Right ventricle myocardium inferior (tissue), 1 donor: ENCODE measurements at places on chromosomes 11 and 22. TPM values are rescaled to one million over a fixed set of nuclear protein-coding genes. Genes with fewer than 3 reads are reported as not detected.

- no peak for DNase-seq
Measured at GRCh38 chr11:86495351-86495750, 120.7 kb downstream of the CCDC81 start.

- DNase-seq, result no peak
Measured at GRCh38 chr11:19232910-19233503, 7.7 kb downstream of the E2F8 start.

Gene DRG1
- total RNA-seq, result 59.3 TPM

DNA sequence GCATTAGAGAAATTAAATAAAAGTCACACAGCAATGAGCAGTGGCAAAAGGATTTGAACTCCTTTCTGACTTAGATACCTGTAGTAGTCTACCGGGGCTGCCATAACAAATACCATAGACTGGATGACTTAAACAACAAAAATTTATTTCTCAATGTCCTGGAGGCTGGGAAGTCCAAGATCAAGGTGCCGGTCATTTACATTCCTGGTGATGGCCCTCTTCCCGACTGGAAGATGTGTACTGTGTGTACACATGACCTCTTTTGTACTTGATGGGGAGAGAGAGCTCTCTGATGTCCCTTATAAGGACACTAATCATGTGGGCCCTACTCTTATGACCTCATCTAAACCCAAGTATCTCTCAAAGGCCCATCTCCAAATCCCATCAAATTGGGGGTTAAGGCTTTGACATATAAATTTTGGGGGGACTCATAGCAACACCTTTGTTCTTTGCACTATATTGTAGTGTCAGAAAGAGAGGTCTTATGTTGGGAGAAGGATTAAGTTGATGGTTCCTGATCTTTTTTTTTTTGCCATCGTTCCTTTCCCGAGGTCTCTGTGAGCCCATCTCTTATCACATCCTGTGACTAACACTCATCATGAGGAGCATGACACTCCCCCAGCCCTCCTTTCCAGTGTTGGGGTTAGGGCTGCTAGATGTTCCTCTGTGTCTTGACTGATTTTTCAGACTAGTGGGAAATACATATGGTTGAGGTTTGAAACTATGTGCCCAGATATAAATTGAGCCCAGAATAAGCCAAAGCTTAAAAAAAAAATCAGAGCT lies 104.3 kb downstream of the TRAF6 start:
- no peak for DNase-seq

DNA sequence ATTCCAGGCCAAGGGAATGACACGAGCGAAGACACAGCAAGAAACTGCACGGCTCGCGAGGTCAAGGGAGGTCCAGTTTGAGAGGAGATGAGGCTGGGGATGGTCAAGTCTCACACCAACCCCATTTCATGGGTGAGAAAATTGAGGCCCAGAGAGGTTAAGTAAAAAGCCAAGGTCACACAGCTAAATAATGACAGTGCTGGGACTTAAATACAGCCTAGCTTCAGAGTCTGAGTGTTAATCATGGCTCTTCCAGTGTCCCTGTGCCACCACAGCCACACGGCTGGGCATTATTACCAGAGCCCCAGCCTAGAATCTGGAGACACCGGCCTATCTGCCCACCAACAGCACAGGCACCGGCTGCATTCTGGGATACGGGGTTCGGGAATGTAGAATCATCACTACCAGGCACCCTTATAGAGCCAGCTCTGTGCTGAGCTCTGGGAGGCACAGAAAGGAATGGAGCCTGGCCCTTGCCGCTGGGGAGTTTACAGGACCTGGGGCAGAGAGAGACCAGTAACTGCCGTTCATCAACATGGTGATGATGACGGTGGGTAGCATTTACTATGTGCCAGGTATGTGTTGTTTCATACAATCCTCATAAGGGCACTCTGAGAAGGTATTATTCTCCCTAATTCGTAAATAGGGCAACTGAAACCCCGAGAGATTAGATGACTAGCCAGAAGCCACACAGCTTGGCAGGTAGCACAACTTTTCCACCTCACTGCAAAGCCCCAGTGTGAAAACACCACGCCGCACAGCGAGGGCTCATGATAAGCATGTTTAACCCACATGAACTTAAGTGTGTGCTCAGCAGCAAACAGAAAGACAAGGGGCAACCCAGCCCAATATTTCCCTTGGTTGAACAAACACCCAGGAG lies 51.8 kb downstream of the CD6 start:
- DNase-seq, result no peak

- peak; percentile 68 for DNase-seq
Measured at GRCh38 chr22:36027935-36028645, 534 bp downstream of the RBFOX2 start.

GRCh38 chr11:10366568-10367331 lies 61.9 kb downstream of the ADM start:
- peak; percentile 82 for DNase-seq

DNA sequence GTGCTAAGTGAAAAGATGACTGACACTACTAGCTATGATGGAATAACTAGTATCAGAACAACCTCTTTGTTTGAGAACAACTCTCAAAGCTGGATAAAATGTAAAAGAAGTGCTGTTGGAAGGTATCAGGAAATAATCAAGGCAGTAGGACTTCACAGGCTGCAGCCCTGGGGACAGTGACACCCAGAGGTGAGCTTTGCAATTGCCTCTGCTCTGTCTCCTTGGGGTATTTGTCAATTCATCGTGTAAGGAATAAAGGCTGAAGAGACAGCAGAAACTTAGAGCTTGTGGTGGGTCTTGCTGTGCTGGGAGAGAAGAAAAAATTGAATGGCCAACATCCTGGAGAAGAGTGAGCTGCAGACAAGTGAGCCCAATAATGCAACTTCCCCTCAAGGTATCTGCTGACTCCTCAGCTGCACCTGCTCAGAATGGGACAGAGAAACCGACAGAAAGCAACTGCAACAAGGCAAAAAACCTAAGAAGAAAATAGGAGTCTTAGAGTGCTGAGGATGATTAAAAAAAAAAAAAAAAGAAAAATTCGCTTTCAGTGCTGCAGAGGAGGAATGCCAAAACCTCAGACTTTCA lies 141.1 kb downstream of the RCN1 start:
- no peak for DNase-seq

Gene SLC15A3
- total RNA-seq, result 20.8 TPM

GRCh38 chr11:113481672-113482071 lies 6.5 kb upstream of the DRD2 start:
- no peak for DNase-seq

- DNase-seq, result no peak
Measured at GRCh38 chr11:96388891-96389719, 607 bp downstream of the CCDC82 start.

DNA sequence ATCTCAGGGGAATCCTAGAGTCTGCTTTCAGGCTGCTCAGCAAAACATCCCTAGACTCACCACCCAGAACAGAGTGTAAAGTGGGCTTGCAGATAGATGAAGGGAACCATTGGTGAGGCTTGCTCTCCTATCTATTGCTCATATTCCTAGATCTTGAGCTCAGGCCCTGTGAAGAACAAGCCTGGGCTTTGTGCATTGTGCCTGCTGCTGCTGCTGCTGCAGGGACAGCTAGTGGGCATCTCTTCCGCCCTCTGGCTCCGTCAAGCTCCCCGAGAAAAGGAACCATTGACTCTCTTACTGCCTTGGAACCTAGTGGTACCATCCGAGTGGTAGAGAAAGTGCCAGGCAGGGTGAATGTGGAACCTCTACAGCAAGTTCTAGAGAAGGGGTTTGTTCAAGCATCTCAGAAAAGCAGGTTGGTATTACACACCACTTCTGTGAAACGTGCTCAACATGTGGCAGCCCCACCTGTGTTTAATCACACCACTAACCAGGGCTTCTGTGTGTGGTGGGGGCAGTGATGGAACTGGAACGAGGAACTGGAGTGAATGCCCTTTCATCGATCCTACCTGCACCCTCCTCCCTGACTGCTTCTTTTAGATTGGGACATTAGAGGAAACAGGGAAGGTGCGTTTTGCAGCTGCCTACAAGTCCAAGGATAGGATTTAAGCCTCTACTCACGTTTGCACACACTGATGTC lies 4.4 kb downstream of the BACE1-AS start:
- DNase-seq, result no peak

GRCh38 chr11:122030286-122030685 lies 85.7 kb downstream of the BLID start:
- no peak for DNase-seq

- DNase-seq, result no peak
Measured at GRCh38 chr22:37084385-37084784, 25.1 kb downstream of the TMPRSS6 start.

DNA sequence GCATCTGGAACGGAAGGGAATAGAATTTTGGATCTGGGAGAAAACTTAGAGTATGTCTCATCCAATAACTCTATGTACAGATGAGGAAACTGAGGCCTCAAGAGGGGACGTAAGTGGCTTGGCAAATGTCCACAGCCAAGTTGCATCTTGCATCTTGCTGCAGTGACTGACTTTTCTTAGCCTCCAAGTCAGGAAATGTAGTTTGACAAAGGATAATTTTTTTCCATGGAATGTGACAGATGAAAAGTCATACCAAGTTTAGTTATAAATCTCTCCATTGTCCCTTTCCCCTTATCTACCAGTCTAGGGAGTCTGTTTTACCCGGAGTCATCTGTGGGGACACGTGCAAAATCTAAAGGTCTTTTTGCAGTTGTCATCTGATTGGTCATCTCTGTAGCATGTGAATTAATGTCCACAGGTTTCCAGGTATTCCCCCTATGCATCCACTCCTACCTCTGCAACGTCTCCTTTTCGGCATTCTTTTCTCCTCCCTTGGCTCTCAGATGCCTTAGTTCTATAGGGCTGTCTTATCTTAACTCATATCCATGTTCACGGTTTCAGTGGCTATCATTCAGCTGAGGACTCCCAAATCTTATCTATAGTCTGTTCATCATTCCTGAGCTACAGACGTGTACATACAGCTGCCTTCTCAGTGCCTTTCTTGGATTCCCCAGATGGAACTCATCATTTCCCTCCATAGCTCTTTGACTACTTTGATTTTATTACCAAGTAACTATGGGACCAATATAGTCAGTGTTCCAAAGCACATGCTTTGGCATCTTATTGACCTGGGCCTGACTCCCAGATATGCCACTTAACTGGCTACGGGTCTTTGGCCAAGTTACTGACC lies 139.5 kb upstream of the TIMP3 start:
- DNase-seq, result no peak

DNA sequence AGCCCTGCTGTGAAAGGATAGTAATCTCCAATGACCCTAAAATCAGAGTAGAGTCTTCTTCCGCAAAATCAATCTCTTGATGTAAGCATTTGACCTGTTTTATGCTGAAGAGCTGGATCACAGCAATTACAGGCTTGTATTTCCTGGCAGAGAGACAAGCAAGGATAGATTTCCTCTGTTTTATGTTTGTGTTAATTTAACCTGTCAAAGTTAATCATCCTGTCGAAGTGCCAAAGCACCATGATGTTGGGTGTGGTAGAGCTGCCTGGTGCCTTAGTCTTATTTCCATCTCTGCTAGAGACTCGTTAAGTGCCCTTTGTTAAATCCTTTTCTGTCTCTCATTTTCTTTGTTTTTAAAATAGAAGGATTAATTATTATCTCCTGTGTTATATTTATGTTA lies 248.1 kb downstream of the CNTN5 start:
- no peak for DNase-seq

GRCh38 chr11:126700768-126701519 lies 299.6 kb downstream of the KIRREL3 start:
- no peak for DNase-seq
